ENCODE measurements at places on chromosomes 1 and 21.
A peak's percentile ranks its signal among the peaks of the same experiment; 100 is the strongest.

DNA sequence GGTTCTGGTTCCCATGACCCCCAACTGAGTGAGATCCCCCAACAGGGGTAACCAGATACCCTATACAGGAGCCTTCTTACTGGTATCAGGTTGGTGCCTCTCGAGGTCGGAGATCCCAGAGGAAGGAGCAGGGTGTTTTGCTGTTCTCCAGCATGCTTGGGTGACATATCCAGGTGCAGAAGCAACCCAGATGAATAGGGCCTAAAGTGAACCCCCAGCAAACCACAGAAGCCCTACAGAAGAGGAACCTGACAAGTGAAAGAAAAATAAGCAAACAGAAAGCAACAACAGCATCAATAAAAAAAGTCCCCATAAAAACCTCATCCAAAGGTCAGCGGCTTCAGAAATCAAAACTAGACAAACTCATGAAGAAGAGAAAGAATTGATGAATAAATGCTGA, 633.4 kb upstream of the CXADR start:
- no peak for DNase-seq

- DNase-seq = no peak
Measured at GRCh38 chr1:21647431-21648351, 21.5 kb downstream of the RAP1GAP start.

DNA sequence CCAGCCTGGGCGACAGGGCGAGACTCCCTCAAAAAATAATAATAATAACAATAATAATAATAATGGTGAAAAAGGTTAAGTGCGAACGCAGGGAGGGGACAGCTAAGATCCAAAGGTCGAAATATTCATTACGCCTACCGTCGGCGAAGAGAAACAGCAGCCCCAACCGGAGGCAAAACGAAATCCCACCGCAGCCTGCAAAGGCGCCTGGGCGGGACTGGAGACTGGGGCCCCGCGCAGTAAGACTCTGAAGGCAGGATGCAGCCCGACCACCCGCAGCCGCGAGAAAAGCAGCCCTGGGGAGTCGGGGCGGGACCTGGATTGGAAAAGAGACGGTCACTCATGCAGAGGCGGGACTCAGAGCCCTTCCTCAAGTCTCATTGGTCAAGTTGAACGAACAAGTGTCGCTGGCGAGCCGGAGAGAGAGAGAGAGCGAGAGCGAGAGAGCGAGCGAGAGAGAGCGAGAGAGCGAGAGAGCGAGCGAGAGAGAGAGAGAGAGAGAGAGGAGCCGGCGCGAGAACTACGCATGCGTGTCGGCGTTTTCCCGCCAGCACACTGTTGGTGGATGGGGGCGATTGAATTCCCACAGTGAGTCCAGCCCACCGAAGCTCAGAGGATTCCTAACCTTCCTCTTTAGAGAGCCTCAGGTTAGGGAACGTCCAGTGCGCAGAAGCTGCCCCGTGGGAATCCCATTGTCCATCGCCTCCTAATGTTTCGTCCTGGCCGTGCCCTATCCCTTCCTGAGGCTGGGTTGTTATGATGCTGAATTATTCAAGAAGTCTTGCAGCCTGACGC, 10.7 kb downstream of the ENTREP3 start:
- peak; percentile 98 for DNase-seq

- peak; percentile 47 for DNase-seq
Measured at GRCh38 chr1:30379684-30380624, 343.4 kb downstream of the MATN1 start.

DNA sequence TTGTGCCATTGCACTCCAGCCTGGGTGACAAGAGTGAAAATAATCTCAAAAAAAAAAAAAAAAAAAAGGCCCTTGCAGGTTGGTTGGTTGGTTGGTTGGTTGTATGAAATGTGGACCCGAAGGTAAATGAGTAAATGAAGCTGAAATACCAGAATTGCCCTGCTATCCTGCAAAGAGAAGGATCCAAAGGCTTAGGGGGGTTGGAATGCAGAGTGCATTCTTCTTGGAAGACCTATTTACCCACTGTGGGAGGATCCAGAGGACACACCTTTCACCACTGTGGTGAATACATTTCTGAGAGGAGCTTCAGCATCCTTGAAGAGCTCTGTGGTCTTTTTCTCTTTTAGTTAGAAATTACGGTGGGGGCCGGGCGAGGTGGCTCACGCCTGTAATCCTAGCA, 28.7 kb upstream of the EIF4G3 start:
- no peak for DNase-seq

- DNase-seq = no peak
Measured at GRCh38 chr1:198617406-198617805, 21.4 kb upstream of the PTPRC start.

DNA sequence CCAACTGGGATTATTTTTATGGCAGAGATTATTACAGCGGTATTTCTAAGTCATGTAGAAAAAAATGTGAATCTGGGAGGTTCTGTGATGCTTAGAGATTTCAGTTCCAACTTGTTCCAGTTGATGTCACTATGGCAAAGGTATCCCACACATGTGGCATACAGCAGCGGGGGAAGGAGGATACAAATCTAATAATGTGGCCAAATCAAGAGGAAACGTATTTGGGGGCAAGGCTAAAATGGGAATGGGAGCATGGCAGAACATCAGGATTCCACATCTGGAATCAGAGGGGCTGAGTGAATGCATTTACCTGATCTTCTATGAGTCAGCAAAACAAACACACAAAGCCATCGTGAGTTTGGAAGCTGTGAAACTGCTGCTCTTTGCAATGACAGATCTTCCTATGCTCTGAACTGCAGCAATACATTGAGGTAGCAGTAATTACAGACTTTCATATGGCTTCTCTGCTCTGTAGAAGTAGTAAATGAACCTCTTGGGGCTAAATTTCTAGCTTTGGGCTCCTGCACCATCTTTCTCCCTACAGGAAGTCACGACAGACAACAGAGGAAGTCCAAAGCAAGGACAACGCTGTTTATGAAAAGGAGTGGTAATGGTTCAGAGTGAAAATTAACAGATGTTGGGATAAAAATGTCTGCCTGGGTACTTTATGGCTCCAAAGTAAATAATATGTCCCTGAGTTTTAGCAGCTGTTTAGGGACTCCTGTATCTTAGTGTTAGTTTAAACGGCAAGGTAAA, 55.5 kb downstream of the GABPA start:
- DNase-seq = no peak

DNA sequence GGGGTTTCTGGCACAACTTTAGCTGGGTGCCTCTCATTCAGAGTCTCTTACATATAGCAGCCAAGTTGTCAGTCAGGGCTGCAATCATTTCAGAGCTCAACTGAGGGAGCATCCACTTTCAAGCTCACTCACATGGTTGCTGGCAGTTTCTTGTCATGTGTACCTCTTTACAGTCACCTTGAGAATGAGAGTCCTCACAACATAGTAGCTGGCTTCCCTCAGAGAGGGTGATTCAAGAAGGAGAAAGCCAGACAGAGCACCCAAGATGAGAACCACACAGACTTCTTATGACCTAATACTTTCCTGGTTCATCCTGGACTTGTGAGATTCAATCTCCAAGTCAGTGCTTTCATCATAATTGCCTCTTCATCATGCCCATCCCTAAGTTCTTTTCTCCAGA, 57.2 kb downstream of the DPT start:
- DNase-seq = no peak

DNA sequence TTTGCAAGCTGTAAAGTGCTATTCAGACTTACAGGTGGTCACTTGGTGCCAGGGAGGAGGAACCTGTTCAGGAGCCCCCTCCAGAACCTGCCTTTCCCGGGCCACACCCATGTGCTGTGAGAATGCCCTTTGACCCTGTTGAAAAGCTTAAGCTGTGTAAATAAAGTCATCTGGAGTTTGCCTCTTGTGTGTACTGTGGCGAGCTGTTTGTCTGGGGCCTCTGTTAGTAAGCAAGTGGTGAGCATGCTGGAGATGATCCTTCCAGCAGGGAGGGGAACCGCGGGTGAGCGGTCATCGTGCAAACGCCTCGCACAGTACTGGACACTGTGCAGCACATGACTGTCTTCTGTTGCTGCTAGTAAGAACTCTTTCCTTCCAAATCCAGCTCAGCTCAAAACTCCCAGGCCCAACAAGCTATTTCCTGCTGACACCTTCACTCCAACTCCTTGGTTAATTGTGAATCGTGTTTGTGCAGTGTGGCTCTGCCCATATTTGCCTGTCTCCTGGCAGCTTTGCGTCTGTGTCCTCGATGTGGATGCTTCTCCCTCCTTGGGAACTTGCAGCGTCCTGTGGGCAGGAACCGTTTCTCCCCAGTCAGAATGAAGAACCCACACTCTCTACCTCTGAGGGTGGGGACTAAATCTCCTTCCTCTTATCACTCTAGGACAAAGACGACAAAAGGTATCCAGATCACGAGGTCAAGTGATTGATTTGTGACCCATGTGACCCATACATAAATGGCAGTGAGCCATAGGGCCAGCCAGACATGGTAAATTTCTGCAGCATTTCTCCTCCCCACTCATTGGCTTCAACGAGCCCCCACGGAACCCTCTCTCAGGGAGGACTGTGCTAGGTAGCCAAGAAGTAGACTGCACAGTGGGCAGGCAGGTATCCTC, 13.9 kb upstream of the BTG2 start:
- no peak for DNase-seq

DNA sequence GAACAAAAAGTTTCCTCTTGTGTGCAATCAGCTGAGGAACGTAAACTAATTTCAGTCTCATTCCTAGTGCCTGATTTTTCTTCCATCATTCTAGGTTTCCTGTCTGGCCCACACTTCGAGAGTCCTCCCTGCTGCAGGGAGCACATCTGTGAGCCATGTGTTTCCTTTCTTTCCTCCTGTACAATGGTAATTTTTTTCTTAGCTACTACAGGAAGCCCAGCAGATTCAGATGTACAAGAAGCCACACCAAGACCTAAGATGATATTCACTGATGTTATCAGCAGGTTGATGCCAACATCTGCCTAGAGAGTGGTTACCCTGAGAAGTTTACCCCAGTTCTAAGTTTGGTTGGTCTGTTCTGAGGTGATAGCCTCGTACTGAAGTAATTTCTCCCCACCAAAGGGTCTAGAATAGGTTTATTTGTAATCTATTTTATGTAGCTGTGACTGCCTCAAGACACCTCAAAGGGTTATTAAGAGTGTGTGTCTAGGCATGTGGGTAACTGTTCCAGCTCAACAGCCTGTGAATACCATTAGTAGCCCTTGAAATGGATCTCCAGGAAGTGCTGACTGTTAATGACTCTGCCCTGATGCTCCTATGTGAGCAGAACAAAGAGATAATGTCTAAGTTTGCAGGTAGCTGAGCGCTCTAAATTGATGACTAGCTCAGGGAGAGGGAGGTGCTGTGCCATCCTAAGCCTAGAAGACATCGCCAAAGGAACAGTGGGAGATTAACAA, 31.7 kb upstream of the CLDN14 start:
- no peak for DNase-seq

GRCh38 chr1:85580872-85581801, 576 bp downstream of the CCN1 start:
- DNase-seq = no peak

GRCh38 chr1:17397910-17398695, 26.1 kb downstream of the PADI6 start:
- DNase-seq = no peak

DNA sequence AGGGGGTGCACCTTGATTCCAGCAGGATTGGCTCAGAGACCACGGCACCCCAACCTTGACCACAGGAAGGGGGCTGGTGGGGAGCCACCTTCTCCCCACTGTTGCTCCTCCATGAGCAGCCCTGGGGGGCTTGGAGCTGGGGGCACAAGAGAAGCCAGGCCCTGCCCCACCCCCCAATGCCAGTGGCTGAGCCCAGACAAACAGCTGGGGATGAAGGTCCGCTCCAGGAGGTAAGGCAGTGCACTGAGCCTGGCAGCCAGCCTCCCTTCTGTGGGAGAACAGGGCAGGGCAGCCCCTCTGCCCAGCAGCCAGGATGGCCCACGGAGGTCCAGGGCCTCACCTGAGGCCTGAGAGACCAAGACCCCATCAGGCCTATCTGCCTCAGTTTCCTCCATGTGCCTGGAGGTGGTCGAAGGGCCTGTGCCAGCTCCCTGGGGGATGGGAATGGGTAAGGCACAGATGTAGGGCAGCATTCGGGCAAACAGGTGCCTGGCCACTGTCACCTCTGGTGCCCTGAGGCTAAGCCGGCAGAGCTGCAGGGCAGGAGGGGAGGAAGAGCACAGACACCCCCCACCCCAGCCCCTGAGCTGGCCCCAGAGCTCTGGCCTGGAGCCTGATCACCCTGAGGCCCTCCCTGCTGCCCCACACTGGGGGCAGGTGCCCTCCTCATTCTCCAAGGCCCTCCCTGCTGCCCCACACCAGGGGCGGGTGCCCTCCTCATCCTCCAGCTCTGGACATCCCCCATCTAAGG, 7.1 kb downstream of the ITGB2 start:
- DNase-seq = no peak

- no peak for DNase-seq
Measured at GRCh38 chr1:43834280-43835081, 99.1 kb upstream of the ARTN start.

DNA sequence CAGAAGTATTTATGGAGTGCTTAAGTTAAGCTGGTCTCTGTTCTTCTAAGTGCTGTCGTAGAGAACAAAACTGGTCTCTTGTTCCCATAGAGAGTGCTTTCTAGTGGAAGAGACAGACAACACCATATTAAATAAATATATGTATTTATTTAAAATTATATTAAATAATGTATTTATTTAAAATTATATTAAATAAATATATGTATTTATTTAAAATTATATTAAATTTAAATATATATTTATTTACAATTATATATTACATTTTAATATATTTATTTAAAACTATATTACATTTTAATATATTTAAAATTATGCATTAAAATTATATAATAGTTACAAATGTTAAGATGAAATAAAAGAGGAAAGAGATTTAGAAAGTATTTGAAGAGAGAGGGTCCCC, 175.5 kb upstream of the OLFM3 start:
- DNase-seq = no peak

GRCh38 chr1:55716610-55717009, 501.4 kb upstream of the USP24 start:
- no peak for DNase-seq

DNA sequence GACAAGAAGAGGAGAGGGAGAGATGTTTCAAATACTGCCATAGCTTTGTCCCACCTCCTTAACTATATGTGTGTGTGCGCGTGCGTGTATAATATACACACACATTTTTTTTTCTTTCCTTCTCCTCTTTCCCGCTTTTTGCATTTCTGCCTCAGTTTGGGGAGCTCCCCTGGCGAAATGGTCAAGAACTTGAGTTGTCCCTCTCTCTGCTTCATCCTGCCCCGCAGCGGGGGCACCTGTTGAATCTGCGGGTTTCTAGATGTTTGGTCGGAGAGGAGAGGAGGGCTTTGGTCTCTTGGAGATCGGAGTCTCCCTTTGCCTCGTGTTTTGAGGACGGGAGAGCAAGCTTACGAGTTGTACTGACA, 504 bp downstream of the SCCPDH start:
- DNase-seq = no peak

DNA sequence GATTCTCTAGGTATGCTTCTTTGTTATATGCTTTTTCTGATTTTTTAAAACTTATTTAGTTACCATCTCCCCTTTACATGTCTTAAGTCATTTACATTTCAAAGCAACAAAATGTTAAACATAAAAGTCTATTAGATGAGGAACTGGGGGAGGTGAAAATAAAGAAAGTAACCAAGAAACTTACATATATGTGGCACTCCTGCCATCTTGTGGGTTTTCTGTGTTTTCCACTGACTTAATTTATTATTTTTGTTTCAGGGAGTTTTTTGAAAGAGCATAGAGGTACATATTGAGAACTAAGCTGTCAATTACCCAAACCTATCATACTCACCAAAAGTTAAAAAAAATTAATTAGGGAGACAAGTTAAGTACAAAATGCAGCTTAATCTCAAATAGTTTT, 1531.1 kb downstream of the MRPL39 start:
- no peak for DNase-seq

Measured in CD8-positive, alpha-beta memory T cell (primary cell).